ENCODE measurements at places on chromosomes 13 and 19.

GRCh38 chr19:13053761-13054625 lies 48.7 kb downstream of the LYL1 start:
- DNase-seq = peak; percentile 100

GRCh38 chr13:40776232-40776631 lies 5.2 kb upstream of the MRPS31 start:
- DNase-seq = no peak

DNA sequence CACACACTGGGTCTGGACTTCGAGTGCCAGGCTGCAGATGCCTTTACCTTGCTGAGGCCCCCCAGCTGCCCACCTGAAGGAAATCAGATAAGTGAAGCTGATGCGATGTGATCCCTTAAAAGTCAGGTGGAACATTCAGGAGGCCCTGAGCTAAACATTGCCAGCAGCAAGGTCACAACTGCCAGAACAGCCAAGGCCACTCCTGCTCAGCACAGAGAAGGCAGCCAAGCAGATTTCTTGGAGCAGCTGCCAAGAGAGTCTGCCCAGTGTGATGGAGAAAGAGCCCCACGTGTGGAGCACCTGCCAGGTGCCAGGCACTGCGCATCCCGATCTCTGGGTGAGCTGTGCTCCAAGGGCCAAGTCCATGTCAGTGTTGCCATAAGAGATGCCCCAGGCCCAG lies 20.6 kb upstream of the UQCRFS1 start:
- DNase-seq = no peak

DNA sequence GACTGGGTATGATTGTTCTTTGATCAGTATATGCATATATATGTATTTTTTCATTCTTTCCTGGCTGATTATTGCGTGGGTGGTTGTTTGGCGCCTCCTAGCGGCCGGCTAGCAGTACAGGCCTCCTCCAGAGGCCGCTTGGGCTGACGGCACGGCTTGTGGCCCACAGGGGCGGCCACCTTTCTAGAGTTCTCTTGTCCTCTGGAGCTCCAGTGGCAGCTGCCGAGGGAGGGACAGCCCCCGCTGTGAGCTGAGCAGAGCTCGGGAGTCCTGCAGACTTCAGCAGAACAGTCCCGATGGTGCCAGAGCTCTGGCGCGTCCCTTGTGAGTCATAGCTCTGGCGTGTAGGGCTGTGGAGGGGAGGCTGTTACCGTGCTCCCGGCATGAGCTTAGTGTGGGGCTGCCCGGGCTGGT lies 22.5 kb upstream of the ZNF429 start:
- no peak for DNase-seq

DNA sequence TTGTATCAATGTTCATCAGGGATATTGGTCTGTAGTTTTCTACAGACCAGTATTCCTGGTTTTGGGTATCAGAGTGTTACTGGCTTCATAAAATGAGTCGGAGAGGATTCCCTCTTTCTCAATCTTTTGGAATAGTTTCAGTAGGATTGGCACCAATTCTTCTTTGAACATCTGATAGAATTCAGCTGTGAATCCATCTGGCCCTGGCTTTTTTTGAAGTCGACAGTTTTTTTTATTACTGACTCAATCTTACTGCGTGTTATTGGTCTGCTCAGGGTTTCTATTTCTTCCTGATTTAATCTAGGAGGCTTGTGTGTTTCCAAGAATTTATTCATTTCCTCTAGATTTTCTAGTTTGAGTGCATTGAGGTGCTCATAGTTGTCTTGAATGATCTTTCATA lies 11.4 kb downstream of the TEX26 start:
- no peak for DNase-seq

DNA sequence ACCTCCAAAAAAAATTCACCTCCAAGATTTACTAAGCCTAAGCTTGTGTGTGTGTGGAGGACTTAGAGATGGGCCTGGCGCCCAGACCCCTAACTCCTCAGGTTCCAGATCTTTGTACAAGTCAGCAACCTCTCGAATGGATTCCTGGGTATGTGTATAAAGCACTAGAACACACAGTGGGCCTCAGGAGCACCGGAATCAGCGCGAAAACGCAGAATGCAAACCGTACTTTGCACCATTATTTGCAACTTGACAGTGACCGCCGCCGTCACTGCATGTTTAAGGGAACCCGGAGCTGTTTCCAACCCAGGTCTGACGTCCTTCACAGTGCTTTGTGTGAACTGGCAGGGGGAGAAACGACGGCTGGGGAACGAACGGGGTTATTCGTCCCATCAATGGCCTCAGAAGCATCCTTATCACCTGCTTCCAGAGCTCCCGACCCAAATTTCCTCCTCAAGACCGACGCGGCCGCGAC lies 688 bp downstream of the ZNF606 start:
- DNase-seq = no peak

GRCh38 chr13:113192279-113192678 lies 16.2 kb downstream of the PCID2 start:
- no peak for DNase-seq

Data from astrocyte of the hippocampus (primary cell).